ENCODE measurements at places on chromosomes 7 and 10.

GRCh38 chr7:42247301-42247700, 10.3 kb upstream of the GLI3 start:
- DNase-seq: no peak

DNA sequence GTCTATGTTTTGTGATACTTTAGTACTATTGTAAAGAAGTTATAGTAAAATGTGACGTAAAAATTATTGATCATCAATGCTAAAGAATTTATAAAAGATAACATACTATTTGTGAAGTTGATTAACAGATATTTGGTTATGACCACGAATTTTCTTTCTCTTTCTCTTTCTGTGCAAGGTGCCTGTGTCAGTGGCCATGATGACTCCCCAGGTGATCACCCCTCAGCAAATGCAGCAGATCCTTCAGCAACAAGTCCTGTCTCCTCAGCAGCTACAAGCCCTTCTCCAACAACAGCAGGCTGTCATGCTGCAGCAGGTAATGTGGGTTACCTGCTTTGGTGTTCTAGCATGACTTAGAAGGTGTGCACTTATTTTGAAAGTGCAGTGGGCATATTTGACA, 213.7 kb downstream of the FOXP2 start:
- DNase-seq: no peak

GRCh38 chr10:130340816-130341215, 204.6 kb downstream of the GLRX3 start:
- DNase-seq: no peak

- DNase-seq: no peak
Measured at GRCh38 chr10:114679552-114679951, 21.5 kb upstream of the ABLIM1 start.

GRCh38 chr10:77459905-77460304, 177.7 kb downstream of the KCNMA1 start:
- DNase-seq: no peak

- DNase-seq: no peak
Measured at GRCh38 chr10:28912017-28912783, 234.9 kb downstream of the BAMBI start.

- no peak for DNase-seq
Measured at GRCh38 chr10:9010093-9010492, 955.6 kb downstream of the GATA3 start.

DNA sequence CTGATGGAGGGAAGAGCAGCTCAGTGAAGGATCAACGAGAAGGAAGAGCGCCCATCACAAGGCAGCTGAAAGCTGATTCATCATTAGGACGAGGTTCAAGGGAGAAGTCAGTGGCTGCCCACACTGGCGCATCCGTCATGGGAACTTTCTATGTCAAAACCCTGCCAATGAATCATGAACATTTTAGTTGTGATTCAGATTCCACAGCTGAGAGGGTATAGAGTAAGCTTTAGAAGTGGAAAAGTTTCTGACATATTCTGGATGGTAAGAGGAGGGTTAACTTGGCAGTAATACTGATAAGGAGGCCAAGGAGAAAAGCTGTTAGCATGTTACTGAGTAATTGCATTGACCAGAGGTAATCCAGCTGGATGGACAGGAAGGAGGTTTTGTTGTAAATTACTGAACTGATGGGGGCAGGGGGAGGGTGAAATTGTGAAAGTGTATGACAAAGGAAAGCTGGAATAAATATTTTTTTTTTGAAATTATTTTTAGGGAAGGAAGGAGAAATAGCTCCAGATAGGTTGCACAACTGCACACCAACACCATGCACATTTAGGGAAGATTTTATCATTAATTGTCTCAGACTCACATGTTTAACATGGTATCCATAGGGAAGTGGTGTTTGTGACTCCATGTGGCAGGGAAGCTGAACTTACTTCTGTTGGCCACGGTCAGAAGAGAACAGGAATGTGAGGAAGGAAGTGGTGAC, 78.3 kb upstream of the NRP1 start:
- no peak for DNase-seq

GRCh38 chr10:74502963-74503608, 323.3 kb upstream of the KAT6B start:
- no peak for DNase-seq

DNA sequence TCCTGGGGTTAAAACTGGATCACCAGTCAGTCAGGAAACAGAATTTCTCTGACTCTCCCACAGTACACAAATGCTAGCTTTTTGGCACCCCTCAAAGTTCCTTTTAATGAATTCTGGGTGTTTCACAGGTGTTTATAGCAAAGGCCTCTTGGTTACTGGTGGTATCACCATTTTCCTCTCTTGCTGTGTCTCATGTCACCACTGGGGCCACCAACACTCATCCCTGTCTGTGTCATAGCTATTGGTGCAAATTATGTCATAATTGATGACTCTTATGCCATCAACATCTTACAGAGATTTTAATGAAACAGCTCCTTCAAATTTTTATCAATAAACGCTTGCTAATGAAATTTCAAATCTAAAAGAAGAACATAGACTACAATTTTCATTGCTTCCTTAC, 27.7 kb upstream of the OSBPL3 start:
- no peak for DNase-seq

DNA sequence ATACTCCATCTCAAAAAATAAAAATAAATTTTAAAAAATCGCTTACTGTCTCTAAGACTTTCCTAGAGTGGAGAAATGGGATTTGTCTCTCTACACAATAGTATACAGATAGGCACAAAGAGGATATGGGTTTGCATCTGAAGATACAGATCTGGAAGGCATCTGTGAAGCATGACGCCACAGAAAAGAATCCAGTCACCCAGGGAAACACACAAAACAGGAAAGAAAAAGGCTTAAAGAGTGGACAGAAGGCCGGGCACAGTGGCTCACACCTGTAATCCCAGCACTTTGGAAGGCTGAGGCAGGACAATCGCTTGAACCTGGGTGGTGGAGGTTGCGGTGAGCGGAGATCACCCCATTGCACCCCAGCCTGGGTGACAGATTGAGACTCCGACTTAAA, 61.3 kb downstream of the SKIDA1 start:
- no peak for DNase-seq

DNA sequence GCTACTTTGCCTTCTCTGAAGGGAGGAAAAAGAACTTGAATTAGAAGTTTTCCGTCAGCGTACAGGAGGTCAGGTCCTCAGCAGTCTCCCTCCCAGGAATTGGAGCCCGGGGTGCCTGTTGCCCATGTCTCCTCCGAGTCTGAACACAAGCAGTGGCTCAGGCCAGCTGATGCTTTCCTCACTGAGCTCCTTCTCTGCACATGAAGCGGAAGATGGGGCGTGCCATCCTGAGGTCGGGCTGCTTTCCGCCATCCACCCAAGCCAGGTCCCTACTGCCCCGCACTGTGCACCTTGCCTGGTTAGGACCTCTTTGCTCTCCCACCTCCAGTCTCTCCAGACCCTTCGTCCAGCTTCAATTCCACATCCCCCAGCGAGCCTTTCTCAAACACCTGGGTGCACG, 237.5 kb downstream of the CELF2 start:
- no peak for DNase-seq

DNA sequence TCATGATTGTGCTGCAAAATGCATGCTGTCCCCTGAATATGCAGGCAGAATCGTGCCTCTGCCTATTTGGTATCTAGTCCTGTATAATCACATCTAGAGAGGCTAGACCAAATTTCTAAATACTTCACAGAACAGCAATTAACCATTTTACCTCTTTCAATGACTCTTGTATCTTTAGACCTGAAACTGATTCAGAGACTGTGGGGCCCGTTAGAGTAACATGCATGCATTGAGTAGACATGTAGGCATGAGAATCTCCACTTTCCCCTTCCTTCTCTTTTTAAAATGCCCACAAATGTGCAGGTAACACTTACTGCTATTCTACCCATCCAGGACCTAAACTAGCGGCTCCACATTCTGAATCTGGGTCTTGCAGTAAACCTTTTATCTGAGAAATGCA, 8.8 kb downstream of the ZNF92 start:
- DNase-seq: no peak

DNA sequence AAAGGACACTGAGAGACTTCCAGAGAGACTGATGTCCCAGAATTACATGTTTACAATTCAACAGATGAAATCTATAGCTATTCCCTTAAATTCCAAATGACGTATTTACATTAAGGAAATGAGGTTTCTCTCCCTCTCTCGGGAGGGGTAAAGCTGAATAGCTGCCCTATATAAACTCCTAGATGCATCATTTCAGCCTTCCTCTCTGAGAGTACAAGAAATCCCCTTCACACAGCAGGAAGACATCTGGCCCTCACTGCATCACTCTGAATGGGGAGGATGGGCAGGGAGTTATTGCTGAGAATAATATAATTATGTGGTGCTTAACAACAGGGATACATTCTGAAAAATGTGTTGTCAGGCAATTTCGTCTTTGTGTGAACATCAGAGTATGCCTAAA, 11.0 kb downstream of the POT1 start:
- DNase-seq: no peak

DNA sequence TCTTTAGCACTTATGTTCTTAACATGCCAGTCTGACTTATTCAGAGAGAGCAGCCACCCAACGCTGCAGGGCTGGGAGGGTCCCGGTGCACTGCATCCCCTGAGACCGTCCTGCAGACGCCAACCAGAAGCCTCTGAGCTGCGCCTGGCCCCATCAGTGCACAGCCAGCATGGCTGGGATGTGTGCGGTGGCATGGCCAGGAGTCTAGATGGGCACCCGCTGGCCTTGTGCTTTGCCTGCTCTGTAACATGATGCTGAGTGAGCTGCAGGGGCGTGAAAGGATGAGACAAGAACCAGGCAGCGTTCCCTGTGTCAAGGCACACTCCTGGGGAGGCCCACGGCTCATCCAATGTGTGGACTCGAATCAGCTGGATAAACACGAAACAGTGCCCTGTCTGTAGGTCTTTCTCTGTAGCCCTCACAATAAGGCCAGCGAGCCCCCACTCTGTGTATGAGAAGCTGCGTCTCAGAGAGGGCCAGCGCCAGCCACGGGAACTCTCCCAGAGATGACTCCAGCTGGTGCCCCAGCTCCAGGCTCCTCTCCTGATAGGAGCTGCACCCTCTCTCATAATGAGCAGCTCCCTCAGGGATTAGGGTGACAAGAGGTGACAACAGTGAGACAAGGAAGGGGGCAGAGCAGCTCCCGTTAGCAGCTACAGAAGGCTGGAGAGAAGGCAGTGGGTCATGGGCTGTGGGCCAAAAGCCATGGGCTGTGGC, 96.8 kb downstream of the TNS3 start:
- DNase-seq: no peak

DNA sequence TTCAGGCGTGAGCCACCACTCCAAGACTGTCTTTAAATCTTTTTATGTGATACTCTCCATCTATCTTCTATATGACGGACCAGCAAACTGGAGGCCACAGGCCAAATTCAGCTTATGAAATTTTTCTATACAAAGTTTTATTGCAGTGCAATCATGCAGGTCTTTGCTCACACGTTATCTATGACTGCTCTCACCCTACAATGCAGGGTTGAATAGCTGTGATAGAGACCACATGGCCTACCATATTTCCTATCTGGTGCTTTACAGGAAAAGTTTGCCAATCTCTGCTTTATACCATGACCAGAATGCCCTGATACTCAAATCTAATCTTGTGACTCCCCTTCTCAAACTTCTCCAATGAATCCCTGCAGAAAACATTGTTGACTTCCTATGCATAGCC, 89.5 kb upstream of the ACBD5 start:
- DNase-seq: no peak

DNA sequence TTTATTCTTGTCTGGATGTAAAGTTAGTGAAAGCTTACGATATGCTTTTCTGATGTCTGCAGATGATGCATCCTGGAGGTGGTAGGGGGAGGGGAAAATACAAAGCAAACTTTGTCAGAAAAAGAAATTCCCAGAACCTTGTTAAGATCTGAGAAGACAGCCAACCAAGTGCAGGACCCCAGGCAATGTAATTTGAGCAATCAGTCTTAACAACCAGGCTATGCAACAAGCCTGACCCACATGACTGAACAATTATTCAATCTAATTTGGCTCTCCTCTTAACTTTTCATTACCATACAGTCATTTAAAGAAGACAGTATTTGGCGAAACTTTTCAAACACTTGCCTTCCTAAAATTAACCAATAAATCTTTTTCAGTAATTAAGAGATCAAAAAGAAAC, 74.5 kb downstream of the DNAJC1 start:
- DNase-seq: no peak

GRCh38 chr10:6593241-6593671, 13.2 kb upstream of the PRKCQ start:
- DNase-seq: no peak

DNA sequence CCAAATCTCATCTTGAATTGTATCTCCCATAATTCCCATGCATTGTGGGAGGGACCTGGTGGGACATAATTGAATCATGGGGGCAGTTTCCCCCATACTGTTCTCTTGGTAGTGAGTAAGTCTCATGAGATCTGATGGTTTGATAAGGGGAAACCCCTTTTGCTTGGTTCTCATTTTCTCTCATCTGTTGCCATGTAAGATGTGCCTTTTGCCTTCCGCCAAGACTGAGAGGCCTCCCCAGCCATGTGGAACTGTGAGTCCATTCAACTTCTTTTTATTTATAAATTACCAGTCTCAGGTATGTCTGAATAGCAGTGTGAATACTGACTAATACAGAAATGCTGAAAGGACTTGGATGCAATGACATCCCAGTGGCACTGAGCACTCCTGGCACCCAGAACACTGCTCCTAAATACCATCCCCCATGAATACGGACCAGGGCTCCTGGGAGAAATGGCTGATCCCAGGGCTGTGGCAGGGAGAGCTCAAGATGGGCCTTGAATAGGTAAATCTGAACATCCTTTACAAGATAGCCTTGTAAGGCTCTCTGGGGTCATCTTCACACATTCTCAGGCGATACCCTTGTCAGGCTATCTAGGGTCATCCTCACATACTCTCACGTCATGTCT, 19.4 kb downstream of the ZFAND2A start:
- DNase-seq: no peak

GRCh38 chr10:119997429-119997828, 104.9 kb downstream of the SEC23IP start:
- no peak for DNase-seq

GRCh38 chr7:34823650-34824258, 165.7 kb downstream of the NPSR1 start:
- DNase-seq: no peak

DNA sequence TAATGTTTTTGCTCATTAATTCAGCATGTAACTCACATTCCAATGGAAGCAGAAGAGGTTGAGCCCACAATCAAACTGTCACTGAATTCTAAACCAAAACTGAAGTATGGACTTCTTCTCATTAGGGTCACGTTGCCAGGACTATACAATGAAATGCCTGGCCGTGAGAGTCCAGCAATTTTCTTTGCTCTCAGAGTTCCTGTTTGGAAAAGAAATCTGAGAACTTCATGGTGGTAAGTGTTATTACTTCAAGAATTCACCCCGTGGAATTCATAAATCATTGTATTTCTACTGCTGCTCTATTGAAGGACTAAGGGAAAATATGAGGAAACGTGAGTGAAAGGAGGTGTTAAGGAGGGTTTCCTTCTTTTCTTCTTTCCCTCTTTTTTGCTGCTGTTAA, 441.8 kb upstream of the AKR1E2 start:
- no peak for DNase-seq

DNA sequence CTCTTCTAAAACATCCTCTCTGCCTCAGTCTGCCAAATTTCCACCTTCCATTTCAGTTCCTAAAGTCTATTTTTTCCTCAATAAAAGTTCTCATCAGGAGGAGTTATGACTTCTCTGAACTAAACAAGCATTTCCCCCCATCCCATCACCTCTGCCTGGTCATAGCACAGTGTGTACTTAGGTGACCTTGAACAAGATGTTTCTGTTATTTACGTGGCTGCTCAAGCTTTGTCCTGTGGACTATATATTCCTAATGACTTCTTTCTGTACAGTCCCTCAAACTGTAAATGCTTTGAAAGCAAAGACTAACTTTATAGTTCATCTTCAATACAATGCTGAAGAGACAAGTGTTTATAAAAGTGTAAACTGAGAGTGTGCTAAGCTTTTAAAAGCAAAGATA, 166.9 kb downstream of the CPEB3 start:
- DNase-seq: no peak

All from right kidney (tissue), 9 donors.